ENCODE measurements at places on chromosomes 5 and 9. TPM values are rescaled to one million over a fixed set of nuclear protein-coding genes. Genes with fewer than 3 reads are reported as not detected.

GRCh38 chr9:129356871-129357772 is 179.1 kb upstream of the IER5L start:
- H3K4me1 ChIP-seq: peaks cover 3% of the 10 kb centered on the region
- H3K27me3 ChIP-seq: no peaks in the 10 kb centered on the region
- H3K4me3 ChIP-seq: no peak overlapping the region
- no peaks in the 10 kb centered on the region for H3K36me3 ChIP-seq

PCDHGA5 gene
- 1.3 TPM for total RNA-seq

- H3K36me3 ChIP-seq: no peaks in the 10 kb centered on the region
- H3K4me1 ChIP-seq: peaks cover 4% of the 10 kb centered on the region
- H3K4me3 ChIP-seq: no peak overlapping the region
- DNase-seq: peak; percentile 40
Measured at GRCh38 chr5:181036816-181037364, 3.2 kb upstream of the BTNL9 start.

GRCh38 chr5:72949481-72949880 is 6.4 kb upstream of the FCHO2 start:
- H3K36me3 ChIP-seq: no peaks in the 10 kb centered on the region
- no peak overlapping the region for H3K27ac ChIP-seq
- H3K4me3 ChIP-seq: no peak overlapping the region
- H3K27me3 ChIP-seq: no peaks in the 10 kb centered on the region

DNA sequence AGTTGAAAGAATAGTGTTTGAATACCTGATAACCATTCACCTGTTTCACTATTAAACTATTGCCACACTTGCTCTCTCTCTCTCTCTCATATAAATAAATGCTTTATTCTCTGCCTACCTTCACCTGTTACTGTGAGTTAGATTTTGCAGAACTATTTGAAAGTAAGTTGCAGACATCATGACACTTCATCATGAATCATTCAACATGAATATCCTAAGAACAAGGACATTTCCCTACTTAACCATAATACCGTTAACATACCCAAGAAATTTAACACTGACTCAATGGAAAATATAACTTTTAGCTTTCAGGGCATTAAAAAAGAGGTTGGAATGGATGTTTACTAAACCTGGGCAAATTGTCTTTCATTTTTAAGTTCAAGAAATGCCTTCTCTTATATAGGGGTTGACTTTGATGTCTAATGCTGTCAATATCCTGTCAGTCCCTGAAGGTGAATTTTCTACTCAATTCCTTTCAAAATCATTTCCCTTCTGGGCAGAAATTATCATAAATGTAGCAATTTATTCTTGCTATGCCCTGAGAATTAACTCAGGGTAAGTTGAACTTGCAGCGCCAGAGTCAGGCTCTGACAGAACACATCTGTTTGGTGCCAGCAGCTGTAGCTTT is 582.6 kb upstream of the TLE4 start:
- no peaks in the 10 kb centered on the region for H3K4me1 ChIP-seq
- DNase-seq: no peak
- H3K36me3 ChIP-seq: no peaks in the 10 kb centered on the region
- H3K4me3 ChIP-seq: no peak overlapping the region

CBY3 gene
- 1.4 TPM for total RNA-seq

IL7R gene
- total RNA-seq: 0.25 TPM

SFXN1 gene
- 94.1 TPM for total RNA-seq

PLPP1 gene
- total RNA-seq: 47.2 TPM

Data from H1 (cell line).